Kasumi-1 (cell line): ENCODE measurements at places on chromosomes 13 and 19.

GRCh38 chr13:104953588-104953987 lies 1581.9 kb downstream of the EFNB2 start:
- no peak for DNase-seq

DNA sequence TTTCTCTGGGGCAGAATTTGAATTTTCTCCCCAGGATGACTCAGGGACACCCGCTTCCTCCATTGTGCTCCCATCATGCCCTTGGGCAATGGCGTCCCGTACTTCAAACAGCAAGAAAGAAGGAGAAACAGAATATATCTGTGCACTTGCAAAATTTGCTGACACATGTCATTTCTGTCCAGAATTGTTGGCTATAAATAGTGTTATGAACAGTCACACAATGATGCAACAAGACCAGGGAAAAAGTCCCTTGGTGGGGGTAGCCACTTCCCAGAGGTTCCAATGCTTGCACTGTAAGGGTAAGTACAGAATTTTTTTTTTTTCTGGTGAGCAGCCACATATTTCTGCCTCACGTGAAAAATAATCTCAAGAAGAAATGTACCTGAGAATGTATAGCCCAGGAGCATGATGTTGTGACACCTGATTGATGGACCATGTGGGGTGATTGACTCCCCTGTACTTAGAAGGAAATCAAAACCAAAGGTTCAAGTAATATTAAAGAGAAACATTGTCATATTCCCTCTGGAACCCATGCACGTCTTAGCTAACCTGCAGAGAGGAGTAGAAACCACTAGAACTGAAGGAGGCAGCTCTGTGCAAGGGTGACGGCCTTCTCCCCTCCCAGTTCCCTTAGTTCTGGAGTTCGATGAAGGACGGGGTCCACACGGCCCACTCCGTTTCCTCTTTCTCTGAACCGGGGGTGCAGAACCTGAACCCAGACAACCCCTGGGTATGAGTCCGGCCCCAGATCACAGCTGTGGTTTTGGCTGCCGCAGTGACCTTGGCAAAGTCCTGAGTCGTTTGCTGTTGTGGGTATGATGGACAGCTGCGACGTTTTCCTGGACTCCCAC lies 9.3 kb upstream of the LAIR1 start:
- peak; percentile 61 for DNase-seq

GRCh38 chr19:5298471-5298901 lies 42.1 kb downstream of the PTPRS start:
- DNase-seq: no peak

GRCh38 chr19:45885556-45886426 lies at the start of gene IRF2BP1:
IRF2BP1 (minus strand) TSS chr19:45886141; CDS start chr19:45885774, 367 bp downstream.
- DNase-seq: peak; percentile 83

- no peak for DNase-seq
Measured at GRCh38 chr13:25906191-25906661, 145.6 kb downstream of the SHISA2 start.
